Endodermal cell (in vitro differentiated cells): ENCODE measurements at places on chromosomes 16 and 17. TPM values are rescaled to one million over a fixed set of nuclear protein-coding genes. Genes with fewer than 3 reads are reported as not detected.

SUZ12 gene
- 32.6 and 33.1 TPM in 2 replicates for total RNA-seq

GRCh38 chr16:67277999-67278772, 1.1 kb upstream of the PLEKHG4 start:
- no peak for DNase-seq

SYNGR3 gene
- total RNA-seq, result 6.5 and 7.0 TPM in 2 replicates

CCL8 gene
- not detected in 2 replicates for total RNA-seq

GRCh38 chr17:78585006-78585630, 7.9 kb upstream of the DNAH17 start:
- no peak for DNase-seq

PTX4 gene
- total RNA-seq, result not detected in 2 replicates

GRCh38 chr17:38571833-38572668, 33.7 kb downstream of the SRCIN1 start:
- peak; percentile 75 for DNase-seq

DNA sequence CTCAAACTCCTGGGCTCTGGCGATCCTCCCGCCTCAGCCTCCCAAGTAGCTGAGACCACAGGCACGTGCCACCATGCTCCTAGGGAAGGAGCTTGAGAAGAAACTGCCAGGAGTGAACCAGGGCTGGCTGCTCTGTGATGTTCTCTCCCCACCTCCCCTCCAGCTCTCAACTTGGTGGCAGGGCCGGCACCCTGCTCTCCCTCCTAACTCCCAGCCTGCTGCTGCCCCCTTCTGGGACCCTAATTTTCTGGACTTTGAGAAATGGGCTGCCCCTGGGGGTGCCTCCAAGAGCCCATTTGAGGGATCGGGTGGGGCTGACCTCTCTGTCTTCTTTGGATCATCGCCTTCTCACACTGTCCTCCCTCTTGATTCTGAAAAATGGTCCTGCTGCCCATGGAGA, 14.9 kb upstream of the STAT3 start:
- peak; percentile 89 for DNase-seq

- DNase-seq, result no peak
Measured at GRCh38 chr17:61469474-61469873, 17.3 kb downstream of the TBX4 start.

DNA sequence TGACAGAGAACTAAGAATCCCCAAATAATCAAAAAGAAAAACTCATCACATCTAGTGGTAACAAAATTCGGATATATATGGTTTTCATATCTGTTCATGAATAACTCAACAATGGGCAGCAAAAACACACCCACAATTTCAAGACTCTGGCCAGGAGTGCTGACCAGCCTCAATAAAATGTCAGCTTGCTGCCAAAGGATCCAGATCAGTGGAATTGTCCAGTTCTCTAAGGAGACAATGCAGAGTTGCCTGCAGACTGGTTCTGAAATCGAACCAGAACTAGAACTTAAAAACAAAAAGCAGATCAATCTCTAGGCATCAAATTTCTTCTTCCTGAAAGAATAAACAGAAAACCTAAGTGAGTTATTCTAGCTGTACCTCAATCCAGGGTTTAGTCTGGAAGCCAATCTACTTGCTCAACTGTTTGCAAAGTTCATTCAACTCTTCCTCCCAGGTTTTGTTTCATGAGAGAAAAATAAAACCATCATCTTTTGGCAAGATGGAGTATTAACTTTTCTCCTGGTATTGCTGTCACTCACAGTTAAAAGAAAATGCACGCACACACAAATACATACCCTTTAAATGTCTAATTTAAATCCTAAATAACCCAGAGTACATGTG, 61.0 kb downstream of the CFDP1 start:
- no peak for DNase-seq

ARHGAP44 gene
- total RNA-seq, result 21.2 to 21.9 TPM (median 21.7 TPM) in 3 replicates

TLCD3B gene
- total RNA-seq, result 3.3 to 5.6 TPM (median 3.7 TPM) in 3 replicates

AOC2 gene
- 2.8 and 3.8 TPM in 2 replicates for total RNA-seq

- peak; percentile 31 for DNase-seq
Measured at GRCh38 chr16:28616636-28617035, 6.8 kb upstream of the SULT1A1 start.

HAS3 gene
- total RNA-seq, result 1.3 to 2.8 TPM (median 1.8 TPM) in 3 replicates

TPPP3 gene
- total RNA-seq, result 0.47 and 0.64 TPM in 2 replicates

DNA sequence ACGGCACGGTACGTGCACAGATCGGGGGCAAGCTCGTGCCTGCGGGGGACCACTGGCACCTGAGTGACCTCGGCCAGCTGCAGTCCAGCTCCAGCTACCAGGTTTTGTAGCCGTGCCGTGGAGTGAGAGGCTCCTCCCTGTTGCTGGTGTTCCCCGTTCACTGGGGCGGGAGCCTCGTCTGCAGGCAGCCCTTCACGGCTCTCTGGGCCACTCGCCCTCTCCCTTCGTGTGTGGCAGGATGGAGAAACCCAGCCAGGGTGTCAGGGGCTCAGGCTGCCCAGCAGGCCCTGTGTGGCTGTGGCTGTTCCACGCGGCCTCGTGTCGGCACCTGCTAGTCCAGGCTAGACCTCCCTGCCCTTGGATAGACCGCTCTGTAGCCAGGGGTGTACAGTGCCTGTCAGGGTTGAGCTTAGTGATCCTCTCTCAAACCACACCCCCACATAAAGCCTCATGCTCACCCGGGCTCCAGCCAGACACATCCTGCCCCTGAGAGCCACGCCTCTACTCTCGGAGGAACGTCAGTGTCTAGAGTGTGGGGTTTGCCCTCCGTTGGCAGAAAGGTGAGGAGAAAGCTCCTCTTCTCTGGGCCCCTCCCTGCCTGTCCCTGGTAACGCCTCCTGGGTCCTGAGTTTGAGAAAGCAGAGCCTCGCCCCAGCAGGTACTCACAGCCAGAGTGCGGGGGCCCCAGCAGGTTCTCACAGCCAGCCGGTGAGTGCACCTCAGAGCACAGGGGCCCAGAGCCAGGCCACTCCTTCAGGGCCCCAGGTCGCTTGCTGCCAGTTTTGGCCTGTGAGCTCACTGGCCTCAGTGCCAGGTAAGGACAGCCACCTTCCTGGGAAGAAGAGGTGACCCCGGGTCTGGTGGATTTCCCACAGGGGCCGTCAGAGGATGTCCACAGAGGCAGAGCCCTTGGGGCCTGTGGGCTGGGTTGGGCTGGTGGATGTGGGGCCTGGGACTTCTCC, 27.7 kb downstream of the NME3 start:
- DNase-seq, result no peak

DNA sequence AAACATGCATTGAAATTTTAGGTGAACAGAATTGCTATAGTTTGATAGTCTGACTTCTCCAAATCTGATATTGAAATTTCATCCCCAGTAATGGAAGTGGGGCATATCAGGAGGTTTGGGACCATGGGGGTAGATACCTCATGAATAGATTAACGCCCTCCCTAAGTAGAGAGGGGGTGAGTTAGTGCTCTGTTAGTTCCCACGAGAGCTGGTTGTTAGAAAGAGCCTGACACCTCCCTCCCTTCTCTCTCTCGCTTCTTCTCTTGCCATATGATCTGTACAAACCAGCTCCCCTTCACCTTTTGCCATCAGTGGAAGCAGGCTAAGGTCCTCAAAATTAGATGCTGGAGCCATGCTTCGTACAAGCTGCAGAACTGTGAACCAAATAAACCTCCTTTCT, 78.8 kb downstream of the BRIP1 start:
- no peak for DNase-seq
